ENCODE measurements at places on chromosomes 12 and 14.
A peak's percentile ranks its signal among the peaks of the same experiment; 100 is the strongest.

GRCh38 chr12:25327321-25327720 is 76.6 kb upstream of the KRAS start:
- DNase-seq, result no peak

DNA sequence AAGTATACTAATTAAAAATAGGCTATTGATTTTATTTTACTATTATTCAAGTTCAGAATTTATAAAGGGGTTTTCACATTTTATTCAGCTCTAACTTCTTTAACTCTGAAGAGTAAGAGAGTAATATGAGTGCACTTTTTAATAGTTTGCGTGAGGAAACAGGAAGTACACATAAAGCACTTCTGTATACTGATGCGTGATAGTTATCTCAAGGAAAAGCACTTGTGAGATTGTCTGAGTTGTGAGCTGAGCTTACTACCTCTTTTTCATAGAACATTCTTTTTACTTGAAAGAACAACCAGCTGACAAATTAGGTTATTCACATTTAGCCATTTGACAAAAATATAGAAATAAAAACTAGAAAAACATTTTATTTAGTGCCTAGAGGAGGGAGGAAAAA is 1.9 kb downstream of the RAD51AP1 start:
- DNase-seq, result no peak

- peak; percentile 66 for DNase-seq
These were observed 134.2 kb downstream of the SMOC1 start for GRCh38 chr14:70013271-70013873.

DNA sequence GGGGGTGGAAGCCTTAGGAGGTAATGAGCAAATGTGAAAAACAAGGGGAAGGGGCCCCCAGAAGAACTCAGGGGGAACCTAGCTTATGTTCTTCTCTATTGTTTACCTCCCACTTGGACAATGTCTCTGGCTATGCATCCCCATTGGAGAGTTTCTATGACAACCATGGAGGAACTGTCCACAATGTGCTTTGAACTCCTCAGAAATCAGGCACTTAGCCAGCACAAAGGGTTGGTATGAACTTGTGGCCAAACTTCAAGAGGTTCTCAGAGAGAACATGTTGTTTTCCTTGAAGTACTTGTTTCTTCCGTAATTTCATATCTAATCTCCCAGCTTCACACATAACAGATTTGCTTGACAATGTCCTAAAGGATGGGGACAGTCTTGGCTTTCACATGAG is 202.8 kb upstream of the PELI2 start:
- DNase-seq, result peak; percentile 61

DNA sequence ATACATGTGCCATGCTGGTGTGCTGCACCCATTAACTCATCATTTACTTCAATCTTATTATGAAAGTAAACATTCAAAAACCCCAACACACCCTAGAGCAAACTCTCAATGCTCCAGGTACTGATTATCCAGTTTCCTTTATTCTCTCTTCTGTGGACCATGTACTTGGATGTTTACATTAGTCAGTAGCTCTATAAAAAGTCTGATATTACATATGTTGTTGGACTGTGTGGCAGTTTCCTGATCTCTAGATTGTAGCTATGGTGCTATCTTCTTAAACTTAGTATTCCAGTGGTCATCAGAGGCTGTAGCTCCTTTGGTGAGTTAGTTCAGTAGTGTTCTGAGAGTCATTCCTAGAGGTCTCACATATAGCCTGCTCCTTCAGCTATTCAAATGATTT is 25.1 kb upstream of the ITGA5 start:
- no peak for DNase-seq

GRCh38 chr12:14937689-14938088 is 648 bp downstream of the ERP27 start:
- no peak for DNase-seq

- DNase-seq, result no peak
These were observed 120.7 kb upstream of the PCED1B start for GRCh38 chr12:46958599-46959290.

DNA sequence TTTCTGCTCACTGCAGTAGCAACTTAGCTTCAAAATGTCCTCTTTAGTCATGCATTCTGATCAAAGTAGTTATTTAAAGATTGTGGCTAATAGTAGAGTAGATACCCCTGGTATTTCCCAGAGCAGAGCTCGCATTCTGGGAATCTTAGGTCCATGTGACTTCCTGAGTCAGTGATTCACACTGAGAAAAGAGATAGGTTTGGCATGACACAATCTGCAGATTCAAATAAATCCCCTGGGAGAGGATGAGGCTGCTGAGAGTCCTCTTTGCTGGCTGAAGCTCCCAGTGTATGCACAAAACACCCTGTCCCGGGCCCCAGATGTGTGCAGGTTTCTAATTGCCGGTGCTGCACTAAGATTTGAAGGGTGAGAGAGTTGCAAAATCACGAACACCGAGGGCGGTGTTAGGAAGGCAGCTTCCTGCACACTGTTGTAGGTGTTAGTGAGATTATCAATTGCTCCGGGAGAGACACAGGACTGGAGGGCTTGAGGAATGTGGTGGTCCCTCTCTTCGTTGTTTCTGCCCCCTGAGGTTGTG is 233.2 kb downstream of the NRXN3 start:
- DNase-seq, result peak; percentile 89

DNA sequence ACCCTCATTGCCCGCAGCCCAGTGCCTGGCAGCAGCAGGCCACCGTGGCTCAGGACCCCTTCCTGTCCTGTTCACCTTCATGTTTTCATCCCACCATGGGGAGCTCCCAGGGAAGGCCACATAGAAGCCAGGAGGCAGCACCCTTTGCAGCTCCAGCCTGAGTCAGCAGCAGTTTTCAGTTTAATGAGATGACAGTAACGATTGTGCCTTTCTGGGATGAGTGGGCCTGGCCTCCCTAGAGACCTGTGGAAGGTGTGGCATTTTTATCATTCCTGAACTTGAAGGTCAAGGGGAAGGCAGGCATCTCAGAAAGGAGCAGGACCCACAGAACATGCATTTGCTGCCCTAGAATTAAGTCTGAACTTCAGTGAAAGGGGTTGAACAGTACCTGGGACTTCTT is 532.8 kb downstream of the FUT8 start:
- no peak for DNase-seq

DNA sequence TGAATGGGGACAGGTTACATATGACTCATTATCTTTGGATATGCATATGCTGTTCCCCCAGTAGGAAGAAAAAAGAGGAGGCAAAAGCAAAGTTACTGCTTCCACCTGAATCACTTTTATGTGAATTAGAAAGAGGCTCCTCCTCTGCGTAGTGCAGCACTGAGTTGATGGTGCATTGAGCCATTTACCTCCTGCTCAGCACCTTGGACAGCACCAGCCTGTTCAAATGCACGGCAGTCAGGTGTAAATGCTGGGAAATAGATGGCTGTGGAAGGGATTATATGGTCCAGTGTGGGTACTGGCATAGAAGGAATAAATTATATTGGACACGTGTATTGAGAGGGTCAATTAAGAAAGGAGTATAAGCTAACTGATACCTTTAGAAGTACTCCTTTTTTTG is 541.9 kb upstream of the SEL1L start:
- peak; percentile 3 for DNase-seq

- DNase-seq, result peak; percentile 80
These were observed 764.3 kb downstream of the NOVA1 start for GRCh38 chr14:25833341-25834126.

DNA sequence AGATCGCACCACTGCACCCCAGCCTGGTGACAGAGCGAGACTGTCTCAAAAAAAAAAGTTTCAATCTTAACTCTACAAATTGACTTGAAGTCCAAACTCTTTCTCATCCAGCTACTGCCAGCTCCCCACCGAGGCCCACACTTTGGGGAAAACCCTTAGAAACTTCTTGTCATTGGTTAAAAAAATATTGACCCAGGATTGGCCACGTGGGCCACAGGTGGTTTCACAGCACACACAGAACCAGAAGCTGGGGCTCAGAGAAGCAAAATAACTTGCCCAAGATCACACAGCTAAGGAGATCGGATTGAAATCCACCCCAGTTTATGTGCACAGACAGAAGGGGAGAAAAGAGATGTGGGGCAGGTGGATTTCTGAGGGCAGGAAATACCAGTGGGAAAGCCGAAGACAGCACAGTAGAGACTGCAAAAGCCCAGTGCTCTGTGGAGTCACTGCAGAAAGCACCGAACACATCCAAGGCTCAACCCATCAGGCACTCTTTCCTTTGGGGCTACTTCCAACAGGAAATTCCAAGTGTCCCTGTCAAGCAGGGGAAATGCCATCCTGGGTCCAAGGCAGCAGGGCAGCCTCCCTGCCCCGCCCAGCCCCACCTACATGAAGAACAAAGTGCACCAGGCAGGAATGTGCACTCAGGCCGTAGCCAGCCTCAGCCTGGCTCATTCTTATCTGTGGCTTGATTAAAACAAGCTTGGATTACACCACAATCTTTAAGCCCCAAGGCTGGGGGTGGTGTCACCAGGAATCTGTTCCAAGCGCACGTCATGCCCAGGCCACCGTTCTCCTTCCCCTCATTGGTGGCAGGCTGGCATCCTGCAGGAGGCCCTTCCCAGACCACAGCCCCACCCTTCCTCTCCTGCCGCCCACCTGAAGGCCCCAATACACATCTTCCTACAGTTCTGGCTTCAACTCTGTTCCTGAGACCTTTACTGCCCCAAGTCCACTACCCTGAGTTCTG is 72.5 kb downstream of the ITPK1 start:
- DNase-seq, result peak; percentile 67

DNA sequence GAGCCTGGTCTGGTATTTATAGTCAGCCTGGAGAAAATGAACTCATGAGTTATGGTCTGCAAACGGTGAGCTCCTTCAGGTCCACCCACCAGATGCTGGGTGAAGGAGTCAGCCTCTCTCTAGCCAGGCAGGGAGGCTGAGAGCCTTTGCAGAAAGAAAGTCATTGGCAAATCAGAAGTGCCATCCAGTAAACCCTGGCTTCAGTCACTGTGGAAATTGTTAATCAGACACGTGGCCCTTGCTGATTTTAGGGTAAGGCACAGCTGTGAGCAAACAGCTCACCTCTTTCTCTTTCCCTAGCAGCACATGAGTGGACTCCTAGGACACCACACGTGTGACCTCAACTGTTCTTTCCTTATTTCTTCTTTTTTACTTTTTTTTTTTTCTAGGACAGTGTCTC is 44.9 kb downstream of the CHST11 start:
- no peak for DNase-seq

- peak; percentile 65 for DNase-seq
These were observed 565 bp downstream of the CCDC77 start for GRCh38 chr12:402029-402389.

DNA sequence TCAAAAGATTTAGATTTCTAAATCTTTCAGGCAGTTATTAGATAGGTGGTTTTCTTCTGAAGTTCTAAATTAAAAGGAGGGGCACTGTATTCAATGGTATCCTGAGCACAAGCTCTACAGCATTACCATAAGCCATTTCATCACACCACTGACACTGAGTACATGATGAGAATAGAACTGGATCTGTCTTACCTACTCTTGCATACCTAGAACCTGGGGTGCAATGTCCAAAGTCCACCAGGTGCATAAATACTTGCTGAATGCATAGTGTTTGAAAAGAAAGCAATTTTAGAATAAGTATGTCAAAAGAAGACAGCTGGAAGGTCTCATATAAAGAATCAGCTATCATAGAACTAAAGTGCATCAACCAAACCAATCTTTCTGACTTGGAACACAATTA is 85.5 kb upstream of the ACTN1 start:
- no peak for DNase-seq

GRCh38 chr12:27133022-27133590 is 50.7 kb upstream of the C12orf71 start:
- no peak for DNase-seq

DNA sequence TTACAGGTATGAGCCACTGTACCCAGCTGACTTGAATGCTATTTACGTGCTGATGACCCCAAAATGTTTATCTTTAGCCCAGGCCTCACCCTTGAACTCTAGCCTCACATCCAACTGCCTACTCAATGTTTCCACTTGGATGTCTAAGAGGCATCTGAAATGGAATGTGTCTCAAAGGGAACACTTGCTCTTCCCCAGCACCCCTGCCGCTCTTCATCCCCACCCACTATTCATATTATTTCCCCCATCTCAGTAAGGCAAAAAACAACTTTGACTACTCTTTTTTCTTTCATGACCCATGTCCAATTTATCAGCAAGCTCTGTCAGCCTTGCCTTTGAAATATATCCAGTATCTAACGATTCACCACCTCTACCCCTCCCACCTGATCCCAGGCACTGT is 204.6 kb downstream of the PAWR start:
- no peak for DNase-seq

GRCh38 chr12:32290411-32290810 is 108.9 kb upstream of the FGD4 start:
- peak; percentile 51 for DNase-seq

DNA sequence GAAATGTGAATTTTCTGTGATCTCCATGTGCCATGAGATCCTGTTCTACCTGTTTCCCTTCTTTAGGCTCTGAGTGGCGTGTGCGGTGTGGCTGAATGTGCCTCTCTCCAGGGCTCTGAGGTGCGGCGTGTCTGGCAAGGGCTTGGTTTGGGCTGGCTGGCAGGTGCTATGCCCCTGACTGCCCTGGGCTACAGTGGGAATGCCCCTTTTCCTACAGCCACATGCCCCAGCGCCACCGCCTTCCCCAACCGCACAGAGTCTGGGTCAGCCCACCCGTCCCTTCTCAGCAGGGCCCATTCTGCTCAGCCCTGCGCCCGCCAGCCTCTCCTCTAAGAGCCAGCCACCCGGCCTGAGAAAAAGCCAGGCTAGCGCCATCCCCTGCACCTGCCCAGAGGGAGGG is 24.7 kb downstream of the BTBD6 start:
- no peak for DNase-seq

- peak; percentile 90 for DNase-seq
These were observed 6.3 kb downstream of the TNFRSF1A start for GRCh38 chr12:6335451-6336078.

- DNase-seq, result no peak
These were observed 369.3 kb upstream of the DCN start for GRCh38 chr12:91551927-91552326.

DNA sequence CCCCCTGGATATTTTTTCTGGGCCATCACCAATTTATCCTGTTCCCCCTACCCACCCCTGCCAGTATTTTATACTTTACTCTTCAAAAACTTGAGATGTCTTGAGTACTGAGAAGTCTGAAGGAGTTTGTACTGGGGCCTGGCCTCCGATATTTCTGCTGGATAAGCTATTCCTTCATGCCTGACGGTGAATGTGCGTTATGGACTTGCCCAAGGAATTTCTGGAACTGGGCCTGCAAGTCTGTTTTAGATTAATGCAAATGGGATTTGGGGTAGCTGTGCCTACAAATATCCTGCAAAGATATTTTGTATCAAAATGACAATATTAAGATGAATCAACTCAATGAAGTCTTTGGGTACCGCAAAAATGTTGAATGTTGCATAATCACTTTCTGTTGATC is at the start of gene PTCSC3:
Gene PTCSC3 (minus strand): TSS at position 199 of the 400 bp plus-strand sequence.
- no peak for DNase-seq

GRCh38 chr14:74913986-74914573 is 9.0 kb downstream of the RPS6KL1 start:
- peak; percentile 85 for DNase-seq
